ENCODE measurements at places on chromosomes 13 and 19.

DNA sequence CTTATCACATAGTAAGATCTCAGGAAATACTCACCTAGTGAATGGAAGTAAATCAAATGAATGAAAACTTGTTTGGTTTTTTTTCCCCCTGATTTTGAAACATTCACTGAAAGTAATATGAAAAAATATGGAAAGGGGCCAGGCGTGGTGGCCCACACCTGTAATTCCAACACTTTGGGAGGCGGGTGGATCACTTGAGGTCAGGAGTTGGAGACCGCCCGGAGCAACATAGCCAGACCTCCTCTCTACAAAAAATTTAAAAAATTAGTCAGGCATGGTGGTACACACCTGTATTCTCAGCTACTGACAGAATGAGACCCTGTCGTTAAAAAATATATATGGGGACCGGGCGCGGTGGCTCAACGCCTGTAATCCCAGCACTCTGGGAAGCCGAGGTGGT, 149.6 kb downstream of the SIPA1L3 start:
- no peak for DNase-seq

DNA sequence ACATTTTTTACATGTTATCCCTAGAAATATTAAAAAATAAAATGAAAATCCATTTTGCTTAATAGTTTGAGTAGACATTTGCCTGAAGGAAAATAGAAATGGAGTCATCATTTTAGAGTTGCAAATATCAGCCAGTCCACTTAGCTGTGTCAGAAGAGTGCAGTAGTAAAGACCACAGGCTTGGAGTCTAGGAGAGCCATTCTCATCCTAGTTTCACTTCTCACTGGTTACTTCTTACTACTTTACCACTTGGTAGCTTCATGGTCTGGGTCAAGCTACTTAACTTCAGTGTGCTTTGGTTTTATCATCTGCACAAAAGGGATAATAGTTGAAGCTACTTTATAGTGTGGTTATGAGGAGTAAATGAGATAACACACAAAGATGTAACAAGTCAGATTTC, 286.5 kb upstream of the NBEA start:
- DNase-seq, result no peak

- no peak for DNase-seq
Measured at GRCh38 chr13:47211106-47211505, 314.3 kb upstream of the HTR2A start.

DNA sequence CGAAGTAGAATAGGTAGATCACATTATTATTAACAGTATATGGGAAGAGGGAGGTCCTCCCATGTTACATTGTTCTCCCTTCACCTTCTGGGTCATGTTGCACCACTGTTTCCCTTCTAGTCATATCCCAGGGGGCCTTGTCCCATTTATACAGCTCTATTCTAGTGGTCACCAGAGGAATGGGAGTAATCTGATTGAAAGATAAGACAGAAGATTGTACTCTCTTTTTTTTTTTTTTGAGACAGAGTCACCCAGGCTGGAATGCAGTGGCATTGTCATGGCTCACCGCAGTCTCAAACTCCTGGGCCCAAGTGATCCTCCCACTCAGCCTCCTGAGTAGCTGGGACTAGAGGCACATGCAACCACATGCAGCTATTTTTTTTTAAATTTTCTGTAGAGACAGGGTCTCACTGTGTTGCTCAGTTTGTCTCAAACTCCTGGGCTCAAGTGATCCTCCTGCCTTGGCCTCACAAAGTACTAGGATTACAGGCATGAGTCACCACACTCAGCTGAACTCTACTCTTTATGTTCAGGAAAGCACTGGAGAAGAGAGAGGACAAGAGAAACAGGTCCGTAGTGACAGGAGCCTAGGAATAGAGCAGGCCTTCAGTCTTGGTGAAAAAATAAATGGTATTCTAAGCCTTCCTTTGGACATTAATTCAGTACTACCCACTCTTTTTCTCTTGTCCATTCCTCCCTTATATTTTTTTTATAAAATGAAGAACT, 4.3 kb upstream of the ZNF529 start:
- DNase-seq, result no peak

- no peak for DNase-seq
Measured at GRCh38 chr13:73325723-73326558, 267.1 kb downstream of the KLF5 start.

DNA sequence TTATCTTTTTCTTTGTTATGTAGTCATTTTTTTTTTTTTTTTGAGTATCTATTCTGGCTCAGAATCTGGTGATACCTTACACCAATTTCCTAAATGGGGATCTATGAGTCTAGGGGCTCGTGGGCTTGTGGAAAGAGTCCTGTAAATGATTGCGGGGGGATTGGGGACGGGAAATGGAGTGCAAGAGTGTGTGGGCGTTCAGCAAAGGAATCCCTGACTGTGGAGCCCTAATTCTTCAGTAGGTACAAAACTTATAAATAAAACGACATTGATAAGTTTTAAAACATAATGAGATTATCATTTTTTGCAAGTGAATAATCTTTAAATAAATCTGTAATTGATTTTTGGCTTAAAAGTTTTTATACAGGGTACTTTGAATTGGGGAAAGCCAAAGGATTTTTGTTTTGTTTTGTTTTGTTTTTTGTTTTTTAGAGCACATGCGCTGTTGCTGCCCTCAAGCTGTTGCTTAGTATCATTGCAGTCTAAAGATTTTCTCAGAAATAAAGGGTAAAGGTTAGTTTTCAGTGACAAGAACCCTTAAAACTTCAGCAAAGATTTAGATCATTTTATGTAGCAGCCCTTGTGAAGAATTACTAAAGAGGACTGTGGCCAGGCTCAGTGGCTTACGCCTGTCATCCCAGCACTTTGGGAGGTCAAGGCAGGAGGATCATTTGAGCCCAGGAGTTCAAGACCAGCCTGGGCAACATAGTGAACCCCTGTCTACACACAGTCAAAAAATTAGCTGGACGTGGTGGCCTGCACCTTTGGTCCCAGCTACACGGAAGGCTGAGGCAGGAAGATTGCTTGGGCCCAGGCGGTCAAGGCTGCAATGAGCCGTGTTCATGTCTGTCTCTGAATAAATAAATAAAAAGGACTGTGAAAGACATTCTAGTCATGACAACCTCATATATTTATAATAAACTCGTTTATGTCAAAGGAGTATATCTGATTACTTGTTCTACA, 1.7 kb downstream of the ERCC5 start:
- DNase-seq, result peak; percentile 65

- no peak for DNase-seq
Measured at GRCh38 chr13:37139356-37139755, 33.9 kb upstream of the CSNK1A1L start.

- DNase-seq, result no peak
Measured at GRCh38 chr13:23509781-23510543, 60.2 kb upstream of the TNFRSF19 start.

DNA sequence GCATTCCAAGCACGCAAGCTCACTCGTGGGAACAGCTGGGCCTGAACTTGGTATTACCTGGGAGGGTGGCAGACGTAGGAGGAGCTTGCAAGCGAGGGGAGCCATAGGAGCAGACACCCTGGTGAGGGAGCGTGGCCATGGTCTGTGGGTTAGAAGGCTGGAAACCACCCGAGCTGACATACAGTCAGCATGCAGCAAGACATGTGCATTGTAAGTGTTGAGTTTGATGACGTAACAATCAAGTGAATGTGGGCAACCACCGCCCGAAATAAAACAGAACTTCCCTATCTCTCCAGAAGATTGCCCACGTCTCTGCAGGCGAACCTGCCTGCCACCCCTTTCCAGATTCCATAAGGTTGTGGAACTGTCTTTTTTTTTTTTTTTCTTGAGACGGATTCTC, 26.8 kb downstream of the UBXN6 start:
- no peak for DNase-seq

DNA sequence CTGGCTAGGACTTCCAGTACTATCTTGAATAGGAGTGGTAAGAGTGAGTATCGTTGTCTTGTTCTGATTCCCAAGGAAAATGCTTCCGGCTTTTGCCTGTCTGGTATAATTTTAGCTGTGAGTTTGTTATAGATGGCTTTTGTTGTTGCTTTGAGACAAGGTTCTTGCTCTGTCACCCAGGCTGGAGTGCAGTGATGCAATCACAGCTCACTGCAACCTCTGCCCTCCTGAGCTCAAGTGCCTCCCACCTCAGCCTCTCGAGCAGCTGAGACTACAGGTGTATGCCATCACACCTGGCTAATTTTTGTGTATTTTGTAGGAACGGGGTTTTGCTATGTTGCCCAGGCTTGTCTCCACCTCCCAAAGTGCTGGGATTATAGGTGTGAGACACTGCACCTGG, 6.1 kb upstream of the ZNF543 start:
- no peak for DNase-seq

- no peak for DNase-seq
Measured at GRCh38 chr13:73901324-73902068, 232.7 kb downstream of the KLF12 start.

GRCh38 chr19:17659996-17660395, 28.2 kb downstream of the UNC13A start:
- no peak for DNase-seq

- DNase-seq, result peak; percentile 89
Measured at GRCh38 chr13:99916366-99917103, 55.0 kb downstream of the ZIC5 start.

DNA sequence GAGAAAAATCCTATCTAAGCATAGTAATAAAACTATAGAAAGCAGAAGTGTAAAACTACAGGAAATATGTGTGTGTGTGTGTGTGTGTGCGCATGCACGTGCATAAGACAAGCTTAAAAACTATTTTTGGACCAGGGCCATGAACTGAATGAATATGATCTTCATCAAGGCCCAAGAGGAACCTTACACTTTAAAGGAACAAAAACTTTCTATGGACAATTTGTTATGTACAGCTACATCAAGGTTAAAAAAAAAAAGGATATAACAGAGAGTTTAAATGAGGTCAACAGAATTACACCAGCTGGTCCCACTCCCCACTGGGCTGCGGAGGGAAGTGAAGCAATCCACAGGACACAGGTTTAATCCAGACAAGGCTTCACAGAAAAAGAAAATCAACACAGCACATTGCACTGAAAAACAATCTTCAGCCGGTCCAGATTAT, 151.1 kb downstream of the LHFPL6 start:
- DNase-seq, result no peak

DNA sequence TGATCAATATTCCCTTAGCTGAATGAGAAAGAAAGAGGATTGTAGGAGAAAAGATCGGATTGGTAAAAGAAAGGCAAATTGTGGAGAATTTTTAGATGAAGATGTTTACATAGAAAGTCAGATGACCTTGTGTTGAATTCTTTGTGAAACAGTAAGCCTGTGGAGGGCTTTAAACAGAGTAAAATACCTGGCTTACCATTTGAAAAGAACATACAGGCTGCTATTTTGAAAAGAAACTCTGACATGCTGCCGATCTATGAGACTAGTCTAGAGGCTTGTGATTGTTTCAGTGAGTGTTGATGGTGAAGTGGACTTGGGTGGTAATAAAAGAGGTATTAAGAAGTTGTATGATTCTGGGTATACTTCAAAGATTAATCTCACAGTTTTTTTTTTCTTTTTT, 938.9 kb upstream of the PRR20A start:
- DNase-seq, result no peak

GRCh38 chr13:51794964-51795363, 9.0 kb downstream of the DHRS12 start:
- DNase-seq, result peak; percentile 74
